ENCODE measurements at places on chromosomes 5 and 9. TPM values are rescaled to one million over a fixed set of nuclear protein-coding genes. Genes with fewer than 3 reads are reported as not detected.

Gene SHC3
- 59.0 TPM for total RNA-seq

Gene GRM6
- total RNA-seq = under 0.01 TPM

Gene FAM219A
- total RNA-seq = 28.8 TPM

Gene PRDM9
- not detected for total RNA-seq

Gene PCDHB2
- 9.3 TPM for total RNA-seq

Gene GDF9
- total RNA-seq = 0.98 TPM

Gene PAPPA
- total RNA-seq = under 0.01 TPM

Gene PCDHB9
- total RNA-seq = 6.6 TPM

Gene ELP1
- 46.0 TPM for total RNA-seq

Gene OR1J2
- not detected for total RNA-seq

Gene UAP1L1
- 0.25 TPM for total RNA-seq

Gene PCDHGB4
- 12.8 TPM for total RNA-seq

Gene FGFR4
- 2.7 TPM for total RNA-seq

Gene FOXD4
- total RNA-seq = 0.74 TPM

Gene PCDHGA8
- 5.4 TPM for total RNA-seq

Gene PRUNE2
- total RNA-seq = 22.9 TPM

Gene ANKRD55
- total RNA-seq = 1.2 TPM

Gene NDST1
- total RNA-seq = 28.0 TPM

Gene SPATA31D4
- total RNA-seq = not detected

Gene SLC45A2
- total RNA-seq = 0.49 TPM

Gene CD72
- total RNA-seq = 0.49 TPM

Gene CCL27
- total RNA-seq = 0.25 TPM

Gene FANCG
- total RNA-seq = 14.0 TPM

Gene SYK
- 1.2 TPM for total RNA-seq

Gene WNT8A
- total RNA-seq = under 0.01 TPM

Gene LAMC3
- 2.7 TPM for total RNA-seq

Gene C9orf153
- total RNA-seq = 0.25 TPM

Gene FAM163B
- total RNA-seq = 18.9 TPM

Gene ACOT12
- 0.98 TPM for total RNA-seq

Gene HTR1A
- 8.4 TPM for total RNA-seq

Gene SARDH
- total RNA-seq = 2.2 TPM

Gene SCGB3A2
- not detected for total RNA-seq

Gene C9orf50
- total RNA-seq = not detected

Gene TAF1L
- 0.25 TPM for total RNA-seq

Gene EFNA5
- total RNA-seq = 17.0 TPM

Gene OTP
- total RNA-seq = not detected

Gene NR6A1
- 1.2 TPM for total RNA-seq

Gene LHX3
- under 0.01 TPM for total RNA-seq

Gene ZBED3
- 3.2 TPM for total RNA-seq

Gene EIF4EBP3
- total RNA-seq = not detected

Gene PRR7
- total RNA-seq = 8.9 TPM

Data from temporal lobe (tissue), 4 donors.